Urinary bladder (tissue), 4 donors: ENCODE measurements at places on chromosomes 16 and 17.

- DNase-seq, result no peak
Measured at GRCh38 chr17:57676543-57676942, 68.6 kb downstream of the CCDC182 start.

- no peak for DNase-seq
Measured at GRCh38 chr17:32878211-32878610, 1.3 kb upstream of the MYO1D start.

GRCh38 chr16:53784291-53784690, 80.3 kb downstream of the FTO start:
- no peak for DNase-seq

DNA sequence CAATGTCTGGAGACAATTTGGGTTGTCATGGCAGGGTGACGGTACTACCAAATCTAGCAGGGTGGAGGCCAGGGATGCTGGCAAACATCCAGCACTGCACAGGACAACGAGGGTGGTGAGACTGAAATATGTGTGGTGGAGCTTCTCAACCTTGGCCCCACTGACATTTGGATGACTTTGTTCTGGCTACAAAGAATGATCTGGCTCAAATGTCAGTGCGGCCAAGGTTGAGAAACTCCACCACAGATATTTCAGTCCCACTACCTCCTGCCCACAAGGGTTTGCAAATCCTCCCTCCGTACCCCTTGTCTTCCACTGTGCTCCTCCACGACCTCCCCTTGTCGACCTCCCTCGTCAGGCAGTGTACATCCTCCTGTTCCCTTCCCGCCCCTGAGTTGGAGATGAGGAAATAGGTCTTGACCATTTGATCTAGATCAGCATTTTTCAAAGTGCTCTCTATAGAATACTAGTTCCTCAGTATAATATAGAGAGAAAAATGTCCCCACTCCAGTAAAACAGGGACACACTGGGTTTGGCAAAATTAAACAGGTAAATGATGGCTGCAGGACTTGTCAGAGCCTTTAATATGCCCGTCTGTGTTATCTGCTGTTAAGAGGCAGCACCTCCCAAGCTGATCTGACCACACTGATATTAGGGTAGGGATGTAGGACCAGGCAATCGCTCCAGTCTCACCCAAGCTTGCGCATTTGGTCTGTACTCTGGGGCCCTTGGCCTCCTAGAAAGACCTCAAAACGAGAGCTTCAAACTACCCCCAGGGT, 6.8 kb downstream of the OSGIN1 start:
- no peak for DNase-seq

GRCh38 chr17:33914125-33914524, 341.0 kb upstream of the CCL2 start:
- no peak for DNase-seq

GRCh38 chr17:6473128-6473767, 29.0 kb downstream of the PIMREG start:
- peak; percentile 25 for DNase-seq

- no peak for DNase-seq
Measured at GRCh38 chr17:32331243-32332040, 10.5 kb downstream of the C17orf75 start.

DNA sequence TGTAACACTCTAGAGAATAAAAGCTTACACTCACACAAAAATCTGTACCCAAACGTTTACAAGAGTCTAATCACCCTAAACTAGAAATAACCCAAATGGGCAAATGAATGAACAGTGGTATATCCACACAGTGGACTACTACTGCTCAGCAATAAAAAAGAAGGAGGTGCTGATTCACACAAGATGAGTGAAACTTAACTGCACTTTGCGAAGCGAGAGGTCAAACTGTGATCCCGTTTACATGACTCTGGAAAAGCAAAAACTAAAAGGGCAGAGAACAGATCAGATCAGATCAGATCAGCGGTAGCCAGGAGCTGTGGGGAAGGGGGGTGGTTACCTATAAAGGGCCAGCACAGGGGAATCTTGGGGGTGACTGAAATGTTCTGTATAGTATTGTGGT, 113.4 kb downstream of the TRIM37 start:
- no peak for DNase-seq

GRCh38 chr17:83053739-83054451, 25.5 kb upstream of the METRNL start:
- no peak for DNase-seq

- DNase-seq, result no peak
Measured at GRCh38 chr17:10294180-10294579, 78.6 kb downstream of the MYH13 start.

- DNase-seq, result no peak
Measured at GRCh38 chr17:16001226-16001897, 1.7 kb downstream of the TTC19 start.

- DNase-seq, result no peak
Measured at GRCh38 chr16:72012607-72013006, 4.1 kb downstream of the DHODH start.

DNA sequence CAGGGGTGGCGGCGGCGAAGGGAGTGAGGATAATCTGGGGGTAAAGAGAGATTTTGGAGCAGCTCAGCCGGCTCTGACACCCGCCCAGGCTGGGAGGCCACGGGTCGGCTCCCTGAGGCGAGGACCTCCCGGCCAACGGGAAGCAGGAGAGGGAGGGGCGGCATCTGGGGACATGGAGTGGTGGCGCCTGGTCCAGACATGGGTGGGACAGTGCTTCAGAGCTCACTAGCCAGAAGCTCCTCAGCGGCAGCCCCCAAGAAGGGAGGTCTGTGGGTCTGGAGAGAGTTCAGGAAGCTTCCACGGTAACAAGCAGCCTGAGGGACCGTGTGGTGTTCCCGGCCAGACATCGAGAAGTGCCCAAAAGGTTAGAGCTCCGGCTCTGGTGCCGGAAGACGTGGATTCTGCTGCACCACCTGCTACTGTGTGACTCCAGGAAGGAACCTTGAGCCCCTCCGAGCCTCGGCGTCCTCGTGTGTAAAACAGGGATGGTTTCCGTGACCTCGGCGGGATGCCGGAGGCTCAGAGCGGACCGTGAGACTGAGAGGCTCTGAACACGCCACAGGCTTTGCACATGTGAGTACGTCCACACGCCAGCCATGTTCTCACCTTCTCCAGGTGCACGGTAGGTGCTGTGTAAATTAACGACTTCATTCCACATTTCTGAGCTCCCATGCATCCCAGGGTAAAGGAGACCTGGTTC, 56.9 kb downstream of the TIMM22 start:
- DNase-seq, result no peak

DNA sequence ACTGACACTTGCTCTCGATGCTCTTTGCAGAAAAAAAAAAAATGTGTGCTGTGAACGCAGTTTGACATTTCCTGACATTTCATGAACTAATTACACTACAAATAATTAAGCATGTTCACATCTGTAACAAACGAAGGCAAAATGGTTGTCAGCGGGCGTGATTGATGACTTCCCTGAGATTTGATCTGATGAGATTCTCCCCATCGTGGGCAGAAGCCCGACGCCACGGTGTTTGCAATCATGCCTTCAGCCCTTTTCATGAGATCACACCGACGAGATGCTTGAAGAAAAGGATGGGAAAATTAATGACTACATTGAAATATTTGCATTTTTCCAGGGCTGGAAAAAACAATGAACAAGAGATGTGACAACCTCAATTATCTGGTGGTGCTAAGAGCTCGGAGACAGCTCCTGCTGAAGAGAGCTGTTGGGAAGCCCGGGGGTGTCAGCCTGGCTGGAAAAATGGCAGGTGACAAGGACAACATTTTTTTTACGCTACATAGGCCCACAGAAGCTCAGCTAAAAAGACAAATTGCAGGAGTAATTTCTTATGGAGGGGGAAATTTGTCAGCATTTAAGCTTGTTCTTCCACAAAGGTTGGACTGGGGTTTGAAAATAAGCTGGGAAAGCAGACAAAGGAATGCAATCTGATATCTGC, 259.4 kb upstream of the IRX3 start:
- DNase-seq, result no peak

DNA sequence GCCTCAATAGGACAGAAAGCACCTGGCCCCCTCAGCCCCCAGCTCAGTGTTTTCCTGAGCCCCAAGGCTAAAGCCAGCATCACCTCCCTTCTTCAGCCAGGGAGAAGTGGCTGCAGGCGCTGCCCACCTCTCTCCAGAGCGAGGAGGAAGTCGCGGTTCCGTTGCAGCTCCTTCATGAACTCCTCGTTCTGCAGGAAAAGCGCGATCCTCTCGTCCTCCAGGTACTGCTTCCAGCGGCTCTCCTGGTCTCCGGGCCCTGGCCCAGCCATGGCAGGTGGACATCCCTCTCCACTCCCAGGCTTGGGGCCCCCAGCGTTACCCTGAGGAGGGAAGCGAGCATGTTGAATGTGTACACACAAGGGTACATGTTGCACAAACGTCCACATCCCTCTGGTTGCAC, 22.7 kb upstream of the MRPS23 start:
- no peak for DNase-seq

DNA sequence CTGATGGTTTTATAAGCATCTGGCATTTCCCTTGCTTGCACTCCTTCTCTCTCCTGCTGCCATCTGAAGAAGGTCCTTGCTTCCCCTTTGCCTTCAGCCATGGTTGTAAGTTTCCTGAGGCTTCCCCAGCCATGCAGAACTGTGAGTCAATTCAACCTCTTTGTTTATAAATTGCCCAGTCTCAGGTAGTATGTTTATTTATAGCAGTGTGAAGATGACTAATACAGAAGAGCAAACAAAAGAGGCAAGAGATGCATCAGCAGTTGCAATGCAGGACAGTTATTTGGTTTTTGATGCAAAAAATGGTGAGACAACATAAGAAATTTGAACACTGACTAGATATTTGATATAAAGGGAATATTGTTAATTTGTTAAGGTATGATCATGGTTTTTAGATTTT, 16.8 kb downstream of the TMEM100 start:
- DNase-seq, result no peak

DNA sequence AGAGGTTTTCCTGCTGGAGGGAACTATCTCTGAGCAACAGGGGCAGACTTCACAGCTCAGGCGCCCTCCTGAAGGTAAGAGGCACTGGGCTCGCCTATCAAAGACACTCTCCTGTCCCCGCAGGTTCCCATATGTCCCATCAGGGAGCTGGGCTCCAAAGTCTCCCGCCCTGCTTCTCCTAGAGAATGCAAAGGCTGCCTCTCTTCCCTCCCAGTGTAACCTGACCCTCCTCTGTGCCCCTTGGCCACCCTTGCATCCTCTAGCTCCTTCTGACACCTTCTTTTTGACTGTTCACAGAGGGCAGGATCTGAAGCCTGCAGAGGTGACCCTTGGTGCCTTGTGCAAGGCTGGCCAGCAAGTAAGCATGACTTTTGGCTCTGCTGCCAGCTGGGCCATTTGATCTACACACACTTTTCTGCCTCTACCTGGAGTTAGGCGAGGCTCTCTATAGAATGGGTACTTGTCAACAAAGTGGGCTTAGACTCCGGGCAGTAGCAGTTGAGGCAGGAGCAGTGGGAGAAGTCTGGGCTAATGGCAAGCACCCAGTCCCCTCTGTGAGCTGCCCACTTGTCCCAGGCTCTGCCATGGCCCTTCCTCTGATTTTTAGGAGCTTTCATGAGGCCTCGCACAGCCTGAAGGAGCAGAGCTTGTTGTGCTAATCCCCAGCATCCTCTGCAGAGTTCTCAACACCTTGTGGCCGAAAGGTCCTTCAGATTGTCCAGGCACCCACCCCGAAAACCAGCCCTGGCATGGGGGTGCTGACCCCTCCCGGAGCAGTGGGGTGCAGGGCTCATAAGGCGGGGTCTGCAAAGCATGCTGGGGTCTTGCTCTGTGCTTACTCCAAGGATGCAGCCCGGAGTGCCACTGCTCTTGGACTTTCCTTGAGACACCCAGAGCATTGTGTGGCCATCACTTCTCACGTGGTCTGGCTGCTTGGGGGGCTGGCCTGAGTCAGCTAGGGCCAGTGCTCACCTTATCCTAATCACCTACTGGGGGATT, 122.9 kb downstream of the METRNL start:
- no peak for DNase-seq
